CD4-positive, alpha-beta T cell treated with Interferon alpha-2 for 1 hour (primary cell): ENCODE measurements at places on chromosomes 1 and 21.
A peak's percentile ranks its signal among the peaks of the same experiment; 100 is the strongest.

- DNase-seq, result no peak
These were observed 18.7 kb downstream of the C1orf198 start for GRCh38 chr1:230849451-230850224.

GRCh38 chr1:115958866-115959265 lies 17.4 kb upstream of the SLC22A15 start:
- DNase-seq, result no peak

DNA sequence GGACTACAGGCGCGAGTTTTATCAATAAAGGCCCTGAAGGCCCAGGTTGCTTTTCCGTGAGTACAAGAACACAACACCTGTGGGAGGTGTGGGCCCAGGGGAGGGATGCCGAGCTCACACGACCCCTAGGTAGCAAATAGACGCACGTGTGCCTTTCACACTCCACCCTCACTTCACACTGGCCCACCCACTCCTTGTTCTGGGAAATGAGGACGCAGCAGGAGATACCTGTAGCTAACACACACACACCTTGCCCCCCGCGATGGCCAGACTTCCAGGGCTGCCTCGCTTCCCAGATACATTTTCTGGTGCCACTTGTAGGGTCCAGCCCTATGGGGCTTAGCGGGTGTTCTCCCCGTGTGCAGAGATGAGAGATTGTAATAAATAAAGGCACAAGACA lies 4.3 kb upstream of the CCDC27 start:
- no peak for DNase-seq

GRCh38 chr1:43465505-43466067 lies 11.9 kb upstream of the HYI start:
- DNase-seq, result no peak

GRCh38 chr21:15804247-15805005 lies 74.6 kb downstream of the USP25 start:
- DNase-seq, result no peak

GRCh38 chr1:1120866-1121591 lies 5.1 kb upstream of the C1orf159 start:
- no peak for DNase-seq

GRCh38 chr1:152036267-152037216 lies at the start of gene S100A11:
TSS of gene S100A11 (minus strand) at chr1:152037004. CDS start at chr1:152036915, 89 bp downstream.
- DNase-seq, result peak; percentile 73

- no peak for DNase-seq
These were observed 1.2 kb upstream of the SLC37A1 start for GRCh38 chr21:42512346-42513034.

- peak; percentile 44 for DNase-seq
These were observed 2.2 kb upstream of the USP24 start for GRCh38 chr1:55217226-55217986.

- DNase-seq, result no peak
These were observed 53.5 kb downstream of the NFASC start for GRCh38 chr1:204924013-204924759.

DNA sequence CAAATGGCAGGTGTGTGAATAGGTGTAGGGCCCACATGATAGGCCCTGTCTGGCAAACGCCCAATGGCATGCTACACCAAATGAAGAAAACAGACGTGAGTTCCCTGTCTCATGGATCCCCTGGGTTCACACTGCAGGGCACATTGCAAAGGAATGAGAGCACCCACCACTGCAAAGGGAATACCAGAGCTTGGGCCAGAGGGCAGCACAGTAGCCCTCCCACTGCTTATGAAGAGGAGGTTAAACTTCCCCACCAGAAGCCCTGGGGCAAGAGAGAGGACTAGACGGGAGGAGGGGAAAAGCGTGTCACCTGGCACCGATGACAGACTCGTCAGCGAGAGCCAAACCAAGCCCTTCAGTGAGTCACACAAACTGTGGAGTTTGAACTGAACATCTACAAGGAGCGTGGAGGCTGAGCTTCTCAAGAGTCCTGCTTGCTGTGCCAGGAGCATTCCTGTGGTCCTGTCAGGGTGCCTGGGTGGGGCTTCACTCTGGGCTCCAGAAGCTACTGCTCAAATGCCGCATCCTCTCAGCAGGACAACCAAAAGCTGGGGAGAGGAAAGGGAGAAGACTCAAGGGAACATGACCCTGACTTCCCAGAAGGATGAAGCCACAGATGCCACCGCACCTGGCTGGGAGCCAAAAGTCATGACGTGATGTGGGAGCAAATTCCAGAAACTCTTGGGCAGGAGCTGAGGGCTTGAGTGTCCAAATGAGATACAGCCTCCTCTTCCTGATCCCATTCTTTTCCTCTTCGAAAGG lies 61.1 kb downstream of the TOMM20 start:
- peak; percentile 62 for DNase-seq

DNA sequence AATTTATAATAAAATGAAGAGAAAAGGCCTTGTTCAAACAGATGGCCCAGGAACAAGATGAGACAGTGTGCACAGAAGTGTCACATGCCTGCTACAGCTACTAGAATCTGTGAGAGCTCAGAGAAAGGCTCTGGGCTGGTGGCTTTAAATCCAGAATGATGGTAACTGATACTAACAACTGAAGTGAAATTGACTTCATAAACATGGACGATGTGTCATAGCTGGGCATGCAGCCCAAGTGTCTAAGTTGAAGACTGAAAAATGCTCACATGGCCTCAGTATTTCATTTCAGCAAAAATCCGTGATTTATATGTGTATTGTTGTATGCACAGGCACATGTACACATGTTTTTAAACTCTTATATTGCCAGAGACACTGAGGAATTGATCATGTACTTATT lies 208.3 kb upstream of the RUNX1 start:
- no peak for DNase-seq

DNA sequence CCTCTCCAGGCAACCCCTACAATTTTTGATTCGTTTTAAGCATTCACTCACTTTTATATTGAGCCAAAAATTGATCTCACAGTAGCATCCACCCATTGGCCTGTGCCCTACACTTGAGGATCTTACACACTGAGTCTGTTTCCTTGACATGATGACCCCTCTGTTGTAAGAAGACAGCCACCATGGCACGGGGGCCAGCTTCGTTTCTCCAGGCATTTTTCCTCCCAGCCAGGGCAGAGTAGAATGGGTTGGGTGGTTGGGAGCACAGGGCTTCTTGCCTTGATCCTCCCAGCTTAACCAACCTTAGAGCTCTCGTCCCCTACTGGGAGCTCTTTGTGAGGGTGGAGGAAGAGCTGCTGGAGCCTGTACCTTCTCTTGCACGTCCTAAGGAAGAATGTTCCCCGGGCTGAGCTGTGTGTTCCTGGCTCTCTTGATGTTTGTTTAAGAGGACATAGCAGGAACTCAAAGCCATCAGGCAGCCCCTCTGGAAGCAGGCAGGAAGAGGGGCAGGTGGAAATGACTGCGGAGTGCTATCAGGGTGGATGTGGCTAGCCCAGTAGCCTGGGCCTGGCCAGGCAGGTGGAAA lies 213.2 kb upstream of the TMEM51 start:
- DNase-seq, result no peak

DNA sequence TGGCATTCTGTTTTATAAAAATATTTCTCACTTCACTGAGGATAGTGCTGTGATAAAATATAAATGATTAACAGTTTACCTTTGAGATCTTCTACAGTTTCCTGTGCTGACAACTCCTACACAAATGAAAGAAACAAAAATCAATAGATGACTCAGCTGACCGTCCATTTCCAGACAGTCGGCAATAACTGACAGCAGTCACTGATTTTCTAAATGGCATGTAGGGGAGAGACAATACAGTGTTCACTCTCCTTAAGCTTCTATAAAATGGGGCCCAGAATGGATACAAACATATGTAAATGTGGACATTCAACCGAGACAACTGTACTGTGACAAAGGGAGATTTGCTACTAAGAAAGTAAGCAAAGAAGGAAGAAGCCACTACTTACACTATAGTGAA lies 34.3 kb downstream of the PCNX2 start:
- DNase-seq, result no peak

DNA sequence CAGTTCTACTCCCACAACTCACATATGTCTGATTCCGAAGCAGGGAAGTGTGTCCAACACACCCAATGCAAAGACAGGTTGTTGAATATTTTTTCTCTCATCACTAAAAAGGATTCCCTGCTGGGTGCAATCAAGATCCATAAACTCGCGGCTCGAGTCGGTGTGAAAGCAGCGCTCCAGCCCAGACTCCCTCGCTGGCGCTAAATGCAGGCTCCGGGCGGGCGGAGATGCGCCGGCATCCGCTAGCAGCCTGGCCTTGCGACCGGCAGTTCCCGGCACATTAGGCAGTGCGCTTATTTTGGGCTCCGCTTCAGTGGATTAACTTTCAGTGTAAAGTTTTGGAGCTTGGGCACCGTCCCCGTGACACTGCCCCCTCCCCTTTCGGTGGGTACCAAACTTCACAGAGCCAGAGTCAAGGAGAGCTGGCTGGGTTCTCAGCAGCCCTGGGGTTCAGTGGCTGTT lies 87.7 kb upstream of the POU3F1 start:
- DNase-seq, result no peak

DNA sequence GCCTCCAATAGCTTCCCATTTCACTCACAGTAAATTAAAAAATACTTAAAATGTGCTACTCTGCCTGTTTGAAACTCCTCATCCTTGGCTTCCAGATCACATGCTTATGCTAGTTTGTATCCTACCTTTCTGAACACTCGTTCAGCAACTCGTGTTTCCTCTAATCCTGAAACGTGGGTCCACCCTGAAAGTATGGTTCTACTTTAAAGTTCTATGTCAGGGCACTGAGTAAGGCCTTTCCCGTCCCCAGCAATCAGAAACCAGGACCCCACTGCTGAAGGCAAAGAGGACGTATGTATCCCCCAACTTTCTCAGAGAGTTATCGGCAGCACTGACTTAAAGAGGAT lies 419 bp upstream of the TSEN15 start:
- DNase-seq, result no peak

GRCh38 chr1:246572785-246573184 lies 6.5 kb downstream of the CNST start:
- no peak for DNase-seq

- DNase-seq, result no peak
These were observed 93.8 kb downstream of the SYT2 start for GRCh38 chr1:202616355-202616915.

- no peak for DNase-seq
These were observed 25.9 kb upstream of the NBPF3 start for GRCh38 chr1:21414015-21414414.

DNA sequence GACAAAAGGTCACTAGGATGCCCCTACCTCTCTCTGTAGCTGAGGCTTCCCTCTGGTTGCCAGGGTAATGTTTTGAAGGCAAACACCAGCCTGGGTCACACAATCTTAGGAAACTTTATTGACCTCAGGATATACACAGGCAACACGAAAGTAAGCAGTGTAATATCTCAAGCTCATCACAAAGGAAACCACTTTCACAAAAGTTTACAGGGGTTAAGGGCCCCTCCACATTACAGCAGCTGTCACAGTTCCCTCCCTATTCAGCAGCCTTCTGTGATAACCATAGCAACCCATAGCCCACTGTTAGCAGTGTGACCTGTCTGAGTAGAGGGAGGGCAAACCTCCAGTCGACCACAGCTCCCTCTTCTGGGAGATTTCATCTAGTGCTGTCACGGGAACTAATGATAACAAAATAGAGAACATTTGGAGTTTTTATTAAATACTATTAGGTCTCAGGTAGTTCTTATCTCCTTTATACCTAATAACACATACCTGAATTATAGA lies 149.8 kb downstream of the PTPRC start:
- peak; percentile 53 for DNase-seq

- no peak for DNase-seq
These were observed 17.3 kb downstream of the PDPN start for GRCh38 chr1:13600762-13601453.

GRCh38 chr21:44931501-44932407 lies 8.1 kb upstream of the SLX9 start:
- no peak for DNase-seq

DNA sequence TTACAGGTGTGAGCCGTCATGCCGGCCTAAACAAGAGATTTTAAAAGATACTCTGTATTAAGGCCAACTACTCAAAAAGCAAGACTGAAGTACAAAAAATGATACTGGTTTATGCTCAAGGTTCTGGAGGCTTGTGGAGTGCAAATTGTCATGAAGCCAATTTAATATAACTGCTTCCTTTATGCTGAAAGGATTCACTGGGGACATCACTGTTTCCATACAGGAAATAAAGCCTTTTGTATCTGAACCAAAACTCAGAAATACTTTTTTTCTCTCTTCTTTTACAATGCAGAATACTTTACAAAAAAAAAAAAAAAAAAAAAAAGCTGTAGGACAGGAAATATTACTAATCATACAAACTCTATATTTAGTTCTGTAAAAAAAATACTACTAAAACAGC lies 55.5 kb upstream of the CNN3 start:
- no peak for DNase-seq

GRCh38 chr1:232678185-232678886 lies 48.4 kb upstream of the SIPA1L2 start:
- no peak for DNase-seq

GRCh38 chr1:85137660-85138059 lies 63.2 kb downstream of the SYDE2 start:
- DNase-seq, result no peak

DNA sequence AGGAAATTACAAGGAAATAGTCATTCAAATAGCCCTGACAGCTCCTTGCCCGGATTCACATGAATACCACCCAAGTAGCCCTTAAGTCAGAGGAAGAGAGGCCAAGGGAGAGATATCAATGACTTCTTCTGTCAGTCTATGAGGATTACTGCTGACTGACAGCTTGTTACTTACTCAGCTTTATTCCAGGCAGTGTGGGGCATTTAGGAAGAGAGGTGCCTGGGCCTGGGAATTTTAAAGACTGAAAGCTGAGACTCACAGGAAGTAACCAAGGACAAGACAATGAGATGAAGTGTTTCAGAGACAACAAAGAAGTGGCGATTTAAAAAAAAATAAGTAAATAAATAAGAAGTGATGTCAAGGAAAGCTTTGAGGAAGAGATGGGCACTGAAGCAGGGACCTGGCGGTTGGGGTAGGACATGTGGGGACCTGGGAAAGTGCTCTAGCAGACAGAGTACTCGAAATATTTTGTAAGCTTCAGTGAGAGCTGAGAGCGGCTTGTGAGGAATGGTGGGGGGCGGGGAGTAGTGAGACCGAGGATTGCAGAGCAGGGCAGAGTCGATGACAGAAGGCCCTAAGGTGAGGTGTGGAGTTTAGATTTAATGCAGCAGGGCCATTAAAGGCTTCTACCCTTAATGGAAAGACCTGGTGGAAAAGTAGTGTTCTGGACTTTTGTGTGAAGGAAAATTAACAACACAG lies 58.9 kb downstream of the ST3GAL3 start:
- no peak for DNase-seq
